Smooth muscle cell of the coronary artery (primary cell): ENCODE measurements at places on chromosomes 13 and 19. TPM values are rescaled to one million over a fixed set of nuclear protein-coding genes. Genes with fewer than 3 reads are reported as not detected.

Gene ZNF850
- total RNA-seq = 1.2 and 5.9 TPM in 2 replicates

Gene PROZ
- not detected in 2 replicates for total RNA-seq

Gene NLRP4
- total RNA-seq = not detected in 2 replicates

Gene GFY
- not detected in 2 replicates for total RNA-seq

Gene BST2
- 7.7 and 9.0 TPM in 2 replicates for total RNA-seq

Gene GJB6
- total RNA-seq = not detected in 2 replicates

Gene NLRP7
- total RNA-seq = not detected in 2 replicates
